ENCODE measurements at places on chromosomes 3 and 15. TPM values are rescaled to one million over a fixed set of nuclear protein-coding genes. Genes with fewer than 3 reads are reported as not detected.

Gene ESYT3
- total RNA-seq: 2.0 TPM

Gene TADA3
- total RNA-seq: 53.7 TPM

Gene LSMEM2
- not detected for total RNA-seq

Gene CSPG4
- total RNA-seq: 11.2 TPM

Gene LPCAT4
- 140 TPM for total RNA-seq

Gene SPINK8
- not detected for total RNA-seq

Gene CATSPER2
- 7.5 TPM for total RNA-seq

Gene BCHE
- 13.7 TPM for total RNA-seq

Gene SERPINI2
- not detected for total RNA-seq

Gene SNX22
- 3.7 TPM for total RNA-seq

Gene SATB1
- 27.7 TPM for total RNA-seq

Gene NPAP1
- total RNA-seq: not detected

Gene PEX5L
- total RNA-seq: 1.2 TPM

Gene FSTL1
- 106 TPM for total RNA-seq

DNA sequence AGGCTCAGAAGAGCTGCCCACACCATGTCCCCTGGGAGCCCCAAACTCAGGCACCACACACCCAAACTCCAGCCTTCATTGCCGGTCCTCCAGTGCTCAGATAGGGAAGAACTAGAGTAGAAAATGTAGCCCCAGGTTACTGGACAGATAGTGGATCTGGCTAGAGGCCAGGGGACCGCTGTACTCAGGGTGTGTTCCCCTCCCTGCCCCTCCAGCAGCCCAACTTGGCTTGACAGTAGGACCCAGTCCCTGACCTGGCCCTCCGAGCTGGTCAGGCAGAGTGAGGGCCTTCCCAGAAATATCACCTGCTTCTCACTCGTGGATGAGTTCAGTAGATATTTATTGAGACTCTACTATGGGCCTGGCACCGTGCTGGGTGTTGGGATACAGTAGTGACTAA lies 100.0 kb downstream of the CORO2B start:
- no peaks in the 10 kb centered on the region for H3K4me1 ChIP-seq
- H3K27ac ChIP-seq: no peak overlapping the region
- H3K4me3 ChIP-seq: no peak overlapping the region
- H3K36me3 ChIP-seq: no peaks in the 10 kb centered on the region

- no peak overlapping the region for H3K4me3 ChIP-seq
- H3K27me3 ChIP-seq: no peaks in the 10 kb centered on the region
- H3K27ac ChIP-seq: no peak overlapping the region
- no peaks in the 10 kb centered on the region for H3K36me3 ChIP-seq
- H3K4me1 ChIP-seq: no peaks in the 10 kb centered on the region
Measured at GRCh38 chr3:71813704-71814103, 28.8 kb upstream of the PROK2 start.

GRCh38 chr3:16932877-16933276 lies 48.1 kb downstream of the PLCL2 start:
- H3K27me3 ChIP-seq: no peaks in the 10 kb centered on the region
- no peak for DNase-seq
- no peaks in the 10 kb centered on the region for H3K36me3 ChIP-seq
- peaks cover 21% of the 10 kb centered on the region for H3K4me1 ChIP-seq

DNA sequence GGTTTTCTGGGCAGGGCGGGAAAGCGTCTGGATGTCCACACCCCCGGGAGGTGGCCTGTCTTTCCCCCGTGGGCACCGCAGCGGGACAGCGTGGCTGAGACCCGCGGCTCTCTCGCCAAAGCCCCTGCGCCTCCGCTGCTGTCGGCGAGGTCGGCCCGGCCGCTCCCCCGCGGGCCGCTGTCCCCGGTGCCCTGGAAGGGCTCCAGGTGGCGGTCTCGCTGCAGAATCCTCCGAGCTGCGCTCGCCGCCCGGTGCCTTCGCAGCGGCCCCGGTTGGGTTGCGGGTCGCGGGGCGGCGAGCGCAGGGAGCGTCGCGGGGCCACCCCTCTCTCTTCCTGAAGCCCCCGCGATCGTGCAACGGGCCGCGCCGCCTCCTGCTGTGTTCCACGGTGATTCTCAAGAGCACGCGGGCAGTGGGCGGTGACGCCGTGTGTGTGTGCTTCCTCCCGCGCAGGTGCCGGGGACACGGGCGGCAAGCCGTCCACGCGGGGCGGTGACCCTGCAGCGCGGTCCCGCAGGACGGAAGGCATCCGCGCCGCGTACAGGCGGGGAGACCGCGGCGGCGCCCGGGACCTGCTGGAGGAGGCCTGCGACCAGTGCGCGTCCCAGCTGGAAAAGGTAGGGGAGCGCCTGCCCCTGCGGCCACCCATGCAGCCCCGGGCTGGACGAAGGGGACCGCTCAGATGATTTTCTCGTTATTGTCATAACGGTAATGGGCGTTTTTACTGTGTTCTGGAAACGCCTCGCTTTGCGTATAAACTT lies 54.4 kb downstream of the LRRK1 start:
- no peaks in the 10 kb centered on the region for H3K36me3 ChIP-seq
- peak overlapping the region; percentile 44 for H3K4me3 ChIP-seq
- DNase-seq: no peak
- peaks cover 8% of the 10 kb centered on the region for H3K4me1 ChIP-seq
- peaks cover 16% of the 10 kb centered on the region for H3K27me3 ChIP-seq

- DNase-seq: no peak
- H3K4me3 ChIP-seq: no peak overlapping the region
- H3K4me1 ChIP-seq: no peaks in the 10 kb centered on the region
- H3K36me3 ChIP-seq: no peaks in the 10 kb centered on the region
Measured at GRCh38 chr3:141146979-141147470, 84.6 kb upstream of the PXYLP1 start.

DNA sequence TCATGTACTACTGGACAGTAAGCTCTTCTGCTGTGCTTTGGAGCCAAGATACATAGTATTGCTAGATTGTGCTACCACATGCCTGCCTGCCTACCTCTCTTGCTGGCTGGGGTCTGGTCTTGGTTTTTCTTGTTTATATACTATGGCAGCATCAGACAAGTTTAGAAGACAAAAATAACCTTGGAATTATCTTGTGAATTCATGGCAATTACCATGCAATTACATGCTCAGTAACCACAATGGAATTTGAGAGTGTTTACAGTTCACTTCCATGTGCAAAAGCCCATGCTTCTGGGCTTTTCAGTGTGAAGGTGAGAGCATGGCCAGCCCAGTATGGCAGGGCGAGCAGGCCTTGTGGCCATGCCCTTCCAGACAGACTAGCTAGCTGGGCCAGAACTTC lies 48.0 kb upstream of the C15orf61 start:
- H3K27me3 ChIP-seq: no peaks in the 10 kb centered on the region
- H3K4me3 ChIP-seq: no peak overlapping the region
- no peak overlapping the region for H3K27ac ChIP-seq
- no peaks in the 10 kb centered on the region for H3K36me3 ChIP-seq

- H3K27me3 ChIP-seq: no peaks in the 10 kb centered on the region
- no peaks in the 10 kb centered on the region for H3K36me3 ChIP-seq
- H3K27ac ChIP-seq: peak overlapping the region; percentile 22
Measured at GRCh38 chr15:67059127-67059553, 6.3 kb upstream of the SMAD3 start.

GRCh38 chr15:93860701-93861100 lies 370.7 kb upstream of the MCTP2 start:
- no peaks in the 10 kb centered on the region for H3K4me1 ChIP-seq
- H3K27me3 ChIP-seq: no peaks in the 10 kb centered on the region
- H3K4me3 ChIP-seq: no peak overlapping the region
- no peak overlapping the region for H3K27ac ChIP-seq

- no peak for DNase-seq
- H3K4me3 ChIP-seq: no peak overlapping the region
- H3K4me1 ChIP-seq: no peaks in the 10 kb centered on the region
- peaks cover 16% of the 10 kb centered on the region for H3K27me3 ChIP-seq
- no peak overlapping the region for H3K27ac ChIP-seq
Measured at GRCh38 chr15:85897895-85898717, 103.4 kb upstream of the KLHL25 start.

GRCh38 chr15:73283366-73283962 lies 85.3 kb downstream of the HCN4 start:
- no peaks in the 10 kb centered on the region for H3K27me3 ChIP-seq
- H3K36me3 ChIP-seq: peaks cover 46% of the 10 kb centered on the region
- H3K27ac ChIP-seq: no peak overlapping the region
- H3K4me3 ChIP-seq: no peak overlapping the region

GRCh38 chr15:36791844-36792571 lies 212.6 kb downstream of the CDIN1 start:
- no peaks in the 10 kb centered on the region for H3K36me3 ChIP-seq
- no peaks in the 10 kb centered on the region for H3K27me3 ChIP-seq
- H3K27ac ChIP-seq: peak overlapping the region; percentile 24
- DNase-seq: no peak

- no peak for DNase-seq
- no peak overlapping the region for H3K27ac ChIP-seq
- no peak overlapping the region for H3K4me3 ChIP-seq
- no peaks in the 10 kb centered on the region for H3K27me3 ChIP-seq
- H3K36me3 ChIP-seq: no peaks in the 10 kb centered on the region
Measured at GRCh38 chr3:39173318-39174125, 18.9 kb downstream of the XIRP1 start.

DNA sequence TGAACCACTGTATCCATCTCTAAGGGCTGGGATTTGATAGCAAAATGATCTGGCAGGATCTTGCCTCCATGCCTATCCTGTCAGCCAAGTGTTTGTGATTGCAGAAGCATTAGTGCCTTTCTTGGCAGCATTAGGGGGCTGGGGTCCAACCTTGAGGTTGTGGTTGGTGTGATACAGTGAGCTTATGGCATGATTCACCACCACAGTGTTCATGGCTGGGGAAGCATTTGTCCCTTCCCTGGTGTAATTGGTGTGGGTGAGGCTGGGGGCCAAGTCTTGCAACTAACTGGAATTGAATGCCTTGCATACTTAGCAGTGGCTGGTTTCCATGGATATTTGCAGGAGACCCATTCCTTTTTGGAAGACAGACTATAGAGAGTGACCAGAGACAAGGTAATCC lies 271.0 kb upstream of the TBL1XR1 start:
- peaks cover 4% of the 10 kb centered on the region for H3K4me1 ChIP-seq
- H3K27me3 ChIP-seq: no peaks in the 10 kb centered on the region
- H3K27ac ChIP-seq: no peak overlapping the region
- H3K4me3 ChIP-seq: no peak overlapping the region
- DNase-seq: no peak

GRCh38 chr3:112043621-112044201 lies 9.2 kb downstream of the TMPRSS7 start:
- H3K4me1 ChIP-seq: peaks cover 9% of the 10 kb centered on the region
- H3K27ac ChIP-seq: no peak overlapping the region
- peak; percentile 26 for DNase-seq

- no peaks in the 10 kb centered on the region for H3K4me1 ChIP-seq
- H3K27ac ChIP-seq: no peak overlapping the region
- H3K4me3 ChIP-seq: no peak overlapping the region
- no peaks in the 10 kb centered on the region for H3K36me3 ChIP-seq
Measured at GRCh38 chr3:155502630-155503029, 209.1 kb upstream of the STRIT1 start.

DNA sequence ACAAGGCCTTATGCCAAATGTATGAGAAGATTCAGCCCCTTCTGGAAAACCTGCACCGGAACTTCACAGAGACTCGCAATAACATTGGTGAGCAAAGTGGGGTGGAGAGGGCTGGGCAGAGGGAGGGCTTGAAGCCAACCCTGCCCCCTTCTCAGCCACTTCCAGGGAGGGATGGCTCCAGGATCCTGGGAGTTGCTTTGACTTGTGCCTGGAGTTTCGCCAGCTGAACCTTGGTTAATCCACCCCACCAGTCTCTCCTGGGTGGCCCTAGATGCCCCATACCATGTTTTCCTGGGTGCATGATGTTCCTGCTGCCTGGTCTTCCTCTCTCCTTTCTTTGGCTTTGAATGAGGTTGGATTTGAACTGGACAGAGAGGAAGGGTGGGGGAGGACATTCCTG lies 10.8 kb downstream of the TBC1D21 start:
- H3K36me3 ChIP-seq: no peaks in the 10 kb centered on the region
- peaks cover 4% of the 10 kb centered on the region for H3K27me3 ChIP-seq
- no peak for DNase-seq
- H3K27ac ChIP-seq: no peak overlapping the region
- no peak overlapping the region for H3K4me3 ChIP-seq

GRCh38 chr15:78563092-78563491 lies 2.2 kb upstream of the CHRNA5 start:
- no peak overlapping the region for H3K27ac ChIP-seq
- no peaks in the 10 kb centered on the region for H3K36me3 ChIP-seq
- H3K4me3 ChIP-seq: no peak overlapping the region
- H3K27me3 ChIP-seq: peaks cover 15% of the 10 kb centered on the region
- no peak for DNase-seq

DNA sequence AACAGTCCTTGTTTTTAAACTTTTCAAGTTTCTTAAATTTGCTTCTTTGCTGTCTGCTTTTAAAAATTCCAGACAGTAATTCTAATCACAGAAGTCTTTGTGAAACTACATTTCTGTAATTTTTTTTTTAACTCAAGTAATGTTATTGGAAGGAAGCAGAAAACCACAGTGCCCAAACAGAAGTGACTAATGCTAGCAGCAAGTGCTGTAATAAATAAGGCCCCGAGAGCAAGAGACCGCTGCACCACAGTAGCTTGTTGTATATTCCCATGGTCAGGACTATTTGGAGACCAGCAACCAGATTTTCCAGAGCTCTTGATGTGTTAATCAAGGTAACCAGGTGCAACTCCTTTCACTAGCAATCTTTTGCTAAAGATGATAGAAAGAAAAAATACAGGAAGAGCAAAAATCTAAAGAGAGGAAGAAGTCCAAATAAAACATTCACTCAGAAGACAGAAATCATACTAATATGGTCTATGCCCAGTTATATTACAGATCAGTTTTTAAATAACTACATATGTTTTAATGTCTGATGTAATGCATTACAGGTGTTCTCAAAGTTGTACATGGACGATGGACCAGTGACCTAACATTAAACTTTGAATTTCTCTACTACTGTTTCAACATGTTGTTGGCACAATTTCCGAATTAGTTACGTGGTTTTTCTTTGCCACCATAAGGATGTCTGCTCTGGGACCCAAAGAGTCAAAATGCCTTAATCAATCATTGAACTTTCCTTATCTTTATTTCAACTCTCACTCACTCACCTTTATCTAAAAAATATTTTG lies 36.4 kb downstream of the WWTR1 start:
- H3K4me3 ChIP-seq: no peak overlapping the region
- H3K4me1 ChIP-seq: no peaks in the 10 kb centered on the region
- H3K36me3 ChIP-seq: no peaks in the 10 kb centered on the region

DNA sequence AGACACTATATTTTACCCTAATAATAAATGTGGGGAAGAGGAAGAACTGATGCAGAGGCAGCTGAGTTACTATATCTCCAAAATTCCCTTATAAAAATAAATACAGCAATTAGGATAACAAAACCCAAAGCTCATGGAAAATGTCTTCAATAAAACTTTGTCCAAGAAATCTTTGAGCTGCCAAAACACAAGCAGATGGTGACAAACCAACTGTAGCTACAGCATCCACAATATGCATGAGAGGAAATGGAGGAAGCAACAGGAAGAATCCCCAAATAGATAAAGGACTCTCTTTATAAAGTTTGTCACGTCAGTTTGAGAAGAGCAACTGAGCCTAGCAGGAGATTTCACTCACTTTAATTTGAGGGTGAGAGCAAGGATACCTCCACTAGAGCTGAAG lies 638.2 kb downstream of the IGSF11 start:
- no peak overlapping the region for H3K27ac ChIP-seq
- no peaks in the 10 kb centered on the region for H3K36me3 ChIP-seq
- H3K27me3 ChIP-seq: no peaks in the 10 kb centered on the region

GRCh38 chr15:86054338-86054737 lies 25.3 kb upstream of the AGBL1 start:
- no peaks in the 10 kb centered on the region for H3K36me3 ChIP-seq
- H3K4me1 ChIP-seq: no peaks in the 10 kb centered on the region
- no peak for DNase-seq
- H3K4me3 ChIP-seq: no peak overlapping the region
- H3K27ac ChIP-seq: no peak overlapping the region
- H3K27me3 ChIP-seq: no peaks in the 10 kb centered on the region

GRCh38 chr3:142904639-142905436 lies 16.0 kb upstream of the PCOLCE2 start:
- H3K4me3 ChIP-seq: no peak overlapping the region
- peaks cover 4% of the 10 kb centered on the region for H3K4me1 ChIP-seq
- no peaks in the 10 kb centered on the region for H3K27me3 ChIP-seq
- H3K27ac ChIP-seq: no peak overlapping the region
- H3K36me3 ChIP-seq: no peaks in the 10 kb centered on the region
